ENCODE measurements at places on chromosomes 6 and 20.

GRCh38 chr6:21593927-21594415, 420 bp downstream of the SOX4 start:
- no peak for DNase-seq

DNA sequence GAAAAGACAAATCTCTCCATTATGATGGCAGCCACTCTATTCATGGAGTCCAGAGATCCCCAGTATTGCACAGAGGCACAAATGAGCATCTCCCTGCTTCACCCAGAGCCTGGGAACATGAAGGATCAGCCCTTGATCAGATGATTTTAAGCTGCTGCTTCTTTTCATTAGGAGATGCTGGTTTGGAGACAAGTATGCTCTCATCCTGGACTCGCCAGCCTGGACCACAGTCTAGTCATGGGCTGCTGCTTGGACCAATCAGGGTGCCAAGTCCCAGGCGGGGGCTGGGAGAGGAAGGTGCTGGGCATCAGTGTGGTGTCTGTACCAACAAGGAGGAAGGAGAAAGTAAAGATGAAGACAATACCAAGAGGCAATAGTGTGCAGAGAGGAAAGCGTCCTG, 195.7 kb upstream of the FOXQ1 start:
- no peak for DNase-seq

DNA sequence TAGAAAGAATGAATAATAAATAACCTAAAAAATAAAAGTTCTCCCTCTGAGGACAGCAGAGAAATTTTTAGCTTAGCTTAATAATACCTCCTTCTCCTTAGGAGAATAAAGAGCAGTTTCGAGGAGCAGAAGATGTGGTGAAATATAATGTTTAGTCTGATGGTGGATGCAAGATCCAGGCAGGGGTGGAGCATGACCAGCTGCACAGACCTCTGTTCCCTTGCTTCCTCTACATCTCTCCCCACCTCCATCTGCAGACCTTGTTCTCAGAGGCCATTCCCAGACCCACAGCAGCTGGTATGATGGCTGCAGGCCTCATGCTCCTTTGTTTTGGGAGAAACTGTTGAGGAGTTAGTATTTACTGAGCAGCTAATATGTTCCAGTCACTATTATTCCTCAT, 1.5 kb downstream of the BTN3A2 start:
- DNase-seq, result no peak

DNA sequence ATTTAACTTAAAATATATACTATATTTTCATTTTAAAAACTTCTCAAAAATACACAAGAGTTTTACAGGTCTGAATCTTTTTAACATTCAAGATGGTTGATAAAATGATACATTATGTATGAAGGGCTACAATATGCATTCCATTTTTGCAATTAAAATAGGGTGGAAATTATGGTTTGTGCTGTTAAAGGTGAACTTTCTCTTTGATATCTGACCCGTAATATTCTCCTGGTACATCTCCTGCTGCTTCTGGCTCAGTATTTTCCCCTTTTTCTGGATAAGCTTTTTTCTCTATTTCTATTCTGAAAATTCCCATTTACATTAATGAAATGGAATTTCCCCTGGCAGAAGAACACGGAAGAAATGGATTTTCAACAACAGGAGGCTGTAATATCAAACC, 27.4 kb upstream of the LCA5 start:
- no peak for DNase-seq

GRCh38 chr20:12605751-12606150, 403.0 kb upstream of the SPTLC3 start:
- no peak for DNase-seq

DNA sequence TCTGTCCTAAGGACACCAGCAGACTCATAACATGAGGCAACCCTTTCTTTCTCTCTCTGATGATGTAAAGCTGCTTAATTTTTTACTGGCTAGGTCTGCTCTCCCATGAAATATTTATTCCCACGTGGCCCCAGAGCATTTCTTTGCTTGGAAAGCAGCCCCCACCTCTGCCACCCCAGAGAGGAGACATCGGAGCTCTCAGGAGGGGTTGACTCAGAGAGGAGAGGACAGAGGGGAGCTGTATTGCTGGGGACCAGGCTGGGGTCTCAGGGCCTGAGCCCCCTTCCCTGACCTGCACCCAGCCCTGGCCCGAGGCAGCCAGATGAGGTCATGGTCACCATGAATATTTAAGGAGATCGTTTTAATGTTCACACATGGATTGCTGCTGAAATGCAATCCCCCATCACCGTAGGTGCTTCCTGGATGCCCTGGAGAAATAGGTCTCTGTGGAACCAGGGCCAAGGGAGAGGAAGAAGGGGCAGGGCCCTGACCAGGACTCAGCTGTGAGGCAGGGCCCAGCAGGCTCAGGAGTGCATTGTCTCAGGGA, 117.5 kb downstream of the DLL1 start:
- DNase-seq, result peak; percentile 20

GRCh38 chr6:7108964-7109836, 1.4 kb downstream of the RREB1 start:
- peak; percentile 56 for DNase-seq

GRCh38 chr6:32637219-32637880, at the start of gene HLA-DQA1:
Gene HLA-DQA1, plus strand, starts transcription at chr6:32637406. Its CDS starts 53 bp downstream, at chr6:32637459.
- DNase-seq, result no peak

DNA sequence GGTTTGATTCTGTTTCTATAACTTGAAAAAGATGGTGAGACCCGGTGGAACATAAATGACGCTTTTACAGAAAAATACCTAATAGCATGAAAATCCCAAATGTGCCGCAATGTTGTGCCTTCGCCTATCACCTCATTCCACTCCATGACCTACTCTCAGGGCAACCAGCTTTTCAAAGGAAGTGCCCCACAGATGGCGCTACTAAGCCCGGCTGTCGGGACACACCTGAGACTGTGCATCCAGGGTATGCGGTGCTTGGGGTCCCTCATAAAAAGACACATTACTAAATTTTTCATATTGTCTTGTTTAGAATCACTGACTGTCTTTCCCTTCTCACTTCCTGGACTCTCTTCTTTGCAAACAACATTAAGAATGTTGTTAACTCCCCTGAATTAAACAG, 145.5 kb upstream of the RPS6KA2 start:
- DNase-seq, result no peak

- DNase-seq, result no peak
These were observed 257.2 kb upstream of the EYS start for GRCh38 chr6:65964261-65964660.

GRCh38 chr6:39566456-39566855, 158.8 kb downstream of the KIF6 start:
- DNase-seq, result no peak

- DNase-seq, result peak; percentile 21
These were observed 5.0 kb downstream of the BEND6 start for GRCh38 chr6:56959938-56960337.

DNA sequence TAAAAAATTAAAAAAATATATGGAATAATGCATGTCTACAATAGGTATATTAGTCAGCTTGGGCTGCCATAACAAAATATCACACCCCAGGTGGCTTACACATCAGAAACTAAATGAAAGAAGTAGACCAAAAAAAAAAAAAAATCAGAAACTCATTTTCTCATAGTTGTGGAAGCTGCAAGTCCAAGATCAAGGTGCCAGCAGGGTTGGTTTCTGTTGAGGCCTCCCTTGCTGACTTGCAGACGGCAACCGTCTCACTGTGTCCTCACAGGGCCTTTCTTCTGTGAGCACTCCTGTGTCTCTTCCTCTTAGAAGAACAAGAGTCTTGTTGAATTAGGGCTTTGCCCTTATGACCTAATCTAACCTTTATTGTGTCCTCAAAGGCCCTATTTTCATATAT, 11.4 kb upstream of the GDAP1L1 start:
- no peak for DNase-seq

DNA sequence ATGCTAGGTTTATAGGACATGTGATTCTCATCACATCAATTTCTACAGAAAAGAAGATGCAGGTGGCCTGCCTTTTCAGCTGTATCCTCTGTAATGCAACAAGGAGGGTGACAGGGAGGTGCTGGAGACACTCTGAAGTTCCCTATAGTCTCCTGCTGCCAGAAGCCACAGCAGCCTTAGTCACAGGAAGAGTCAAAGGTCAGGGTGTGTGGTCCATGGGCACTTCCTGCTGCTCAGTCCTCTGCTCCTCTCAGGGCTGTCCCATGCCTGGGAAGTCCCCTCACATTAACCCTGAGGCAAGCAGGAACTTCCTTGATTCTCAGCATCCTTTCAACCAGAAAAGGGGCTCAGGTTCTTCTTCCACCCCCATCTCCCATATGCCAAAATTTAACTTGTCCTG, 144.8 kb upstream of the FOXA2 start:
- no peak for DNase-seq

DNA sequence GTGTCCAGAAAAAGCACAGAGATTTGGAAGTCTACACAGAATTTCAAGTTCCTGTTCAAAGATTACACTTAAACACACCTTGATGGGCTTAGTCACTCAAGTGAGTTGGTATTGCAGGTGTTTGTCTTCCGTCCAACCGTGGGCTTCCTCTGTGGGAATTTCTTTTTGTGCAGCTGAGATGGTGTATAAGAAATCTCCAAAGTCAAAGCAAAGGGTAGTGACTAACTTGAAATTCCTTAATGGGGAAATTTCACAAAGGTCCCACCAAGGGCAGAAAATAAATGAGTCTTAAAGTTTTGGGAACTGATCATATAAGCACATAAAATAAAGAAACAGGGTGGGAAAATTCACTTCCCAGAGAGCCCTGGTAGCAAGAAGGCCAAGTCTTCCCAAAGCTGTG, 102.0 kb upstream of the TNFAIP3 start:
- no peak for DNase-seq

- no peak for DNase-seq
These were observed 75.9 kb upstream of the CST7 start for GRCh38 chr20:24873025-24873620.

DNA sequence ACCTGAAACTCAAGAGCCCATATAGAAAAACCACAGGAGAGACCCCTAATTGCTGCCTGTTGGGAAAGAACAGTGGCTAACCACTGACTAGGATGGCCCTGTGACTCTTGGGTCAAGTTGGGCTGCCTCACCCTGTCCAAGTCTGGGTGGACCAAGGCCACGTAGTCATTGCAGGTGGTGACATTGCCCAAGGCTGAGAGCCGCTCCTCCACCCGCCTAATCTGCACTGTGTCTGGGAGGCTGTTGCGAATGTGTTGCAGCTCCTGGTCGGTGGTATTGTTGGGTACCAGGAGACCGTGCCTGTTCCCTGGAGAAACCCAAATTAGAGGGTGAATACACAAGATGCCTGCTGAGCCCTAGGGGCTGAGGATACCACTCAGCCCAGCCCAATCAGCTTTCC, 2.6 kb upstream of the MMP24OS start:
- no peak for DNase-seq

DNA sequence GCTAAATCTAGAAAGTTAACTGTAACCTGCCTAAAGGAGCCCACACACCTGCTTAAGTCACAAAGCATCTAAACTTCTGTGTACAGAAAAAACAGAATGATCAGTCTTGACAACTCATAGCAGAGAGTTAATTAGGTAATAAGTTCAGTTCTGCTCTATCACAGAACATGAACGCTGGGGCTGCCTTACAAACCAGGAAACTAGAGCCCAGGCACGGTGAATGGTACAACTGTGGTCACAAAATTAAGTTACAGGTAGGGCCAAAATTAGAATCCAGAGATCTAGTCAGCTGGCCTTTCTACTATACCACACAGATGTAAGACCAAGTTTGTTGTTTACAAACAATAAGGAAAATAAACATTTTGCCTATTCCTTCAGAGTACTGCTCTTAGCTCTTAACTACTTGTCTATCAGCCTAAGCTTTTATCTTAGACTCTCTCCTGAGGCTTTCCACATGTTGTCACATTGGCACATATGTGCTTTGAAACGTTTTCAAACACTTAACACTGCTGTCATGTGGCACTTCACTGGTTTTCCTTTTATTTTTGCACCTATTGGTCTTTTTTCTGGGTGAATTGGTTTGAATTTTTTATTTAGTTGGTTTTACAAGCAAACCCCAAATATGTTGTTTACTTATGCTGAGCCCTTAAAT, 75.7 kb downstream of the SIM1 start:
- DNase-seq, result no peak

GRCh38 chr6:35719830-35720733, 16.8 kb upstream of the ARMC12 start:
- DNase-seq, result no peak

DNA sequence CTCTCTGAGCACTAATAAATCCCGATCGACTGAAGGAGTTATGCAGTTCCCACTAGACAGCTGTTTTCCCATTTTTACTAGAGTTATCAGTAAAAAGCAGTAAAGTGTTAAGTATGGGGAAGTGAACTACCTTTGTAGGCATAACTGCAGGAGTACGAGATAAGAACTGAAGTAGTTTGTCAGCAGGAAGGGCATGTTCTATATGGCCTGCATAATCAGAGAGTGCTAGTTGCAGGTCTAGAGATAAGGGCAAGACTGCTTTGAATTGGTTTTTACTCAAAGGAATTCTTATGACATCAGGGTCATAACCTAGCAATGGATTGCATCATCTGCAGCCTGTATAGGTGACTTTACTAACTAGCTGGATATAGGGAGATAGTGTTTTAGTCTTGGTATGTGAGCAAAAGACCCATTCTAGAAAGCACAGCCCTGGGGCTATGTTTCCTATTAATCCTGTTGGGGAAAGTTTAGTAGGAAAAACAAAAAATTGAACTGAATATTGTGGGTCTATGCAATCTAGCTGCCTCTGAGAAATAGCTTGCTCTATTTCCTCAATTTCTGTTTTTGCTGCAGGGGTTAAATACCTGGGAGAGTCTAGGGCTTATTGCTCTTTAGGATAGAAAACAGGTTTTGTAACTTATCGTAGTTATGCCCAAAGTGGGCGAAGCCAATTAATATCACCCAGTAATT, 22.6 kb upstream of the CRISP1 start:
- DNase-seq, result no peak

DNA sequence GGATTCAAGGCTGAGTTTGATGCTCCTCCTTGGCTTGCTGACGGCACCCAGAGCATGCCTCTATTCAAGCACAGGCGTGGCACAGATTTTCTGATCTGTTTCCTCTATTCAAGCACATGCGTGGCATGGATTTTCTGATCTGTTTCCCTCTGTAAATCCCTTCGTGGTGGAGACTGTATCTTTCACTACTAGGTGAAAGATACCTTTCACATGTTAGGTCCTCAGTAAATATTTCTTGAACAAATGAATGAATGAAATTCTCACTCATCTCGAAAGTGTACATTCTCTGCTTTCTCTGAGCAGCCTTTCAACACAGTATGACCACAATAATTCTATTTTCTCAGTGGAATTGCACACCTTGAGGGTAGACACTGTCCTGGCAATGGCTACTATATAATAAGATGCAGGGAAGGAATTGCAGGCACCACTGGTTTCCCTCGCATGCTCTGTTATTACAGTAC, 72.6 kb upstream of the F13A1 start:
- DNase-seq, result no peak

DNA sequence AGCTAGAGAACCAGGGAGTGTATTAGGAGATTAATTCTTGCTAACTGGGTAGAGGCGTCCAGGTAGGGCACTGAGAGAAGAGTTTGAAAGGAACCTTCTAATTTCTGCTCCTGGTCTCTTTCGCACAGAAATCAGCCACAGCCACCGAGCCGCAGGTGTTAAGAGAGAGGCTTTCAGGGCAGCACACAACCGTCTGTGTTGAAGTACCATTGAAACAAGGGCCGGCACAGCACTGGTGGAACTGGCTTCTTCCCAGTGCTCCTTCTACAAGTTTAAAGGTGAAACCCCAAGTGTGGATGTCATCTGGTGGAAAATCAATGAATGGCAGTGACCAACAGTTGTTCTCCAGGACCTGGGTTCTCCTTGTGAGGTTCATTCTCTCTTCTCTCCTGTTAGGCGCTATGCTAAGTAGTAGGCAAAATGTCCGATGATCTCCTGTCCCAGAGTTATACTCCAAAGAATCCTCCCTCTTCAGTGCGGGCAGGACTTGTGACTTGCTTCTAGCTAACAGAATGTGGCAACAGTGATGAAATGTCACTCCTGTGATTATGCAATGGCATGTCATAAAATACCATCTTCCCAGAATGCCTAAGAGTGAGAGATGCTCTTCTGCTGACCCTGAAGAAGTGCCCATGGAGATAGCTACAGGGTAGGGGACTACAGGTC, 15.0 kb upstream of the RIN2 start:
- DNase-seq, result no peak
